ENCODE measurements at places on chromosomes 7 and 10. TPM values are rescaled to one million over a fixed set of nuclear protein-coding genes. Genes with fewer than 3 reads are reported as not detected.

ZNF117 gene
- 3.3 TPM for total RNA-seq

NAMPT gene
- total RNA-seq, result 552 TPM

SMKR1 gene
- total RNA-seq, result 1.5 TPM

VWC2 gene
- not detected for total RNA-seq

MYL7 gene
- total RNA-seq, result not detected

GTPBP10 gene
- total RNA-seq, result 33.2 TPM

CNTNAP2 gene
- total RNA-seq, result not detected

AKR1C8 gene
- total RNA-seq, result 0.80 TPM

GAD2 gene
- not detected for total RNA-seq
